ENCODE measurements at places on chromosomes 4 and X. TPM values are rescaled to one million over a fixed set of nuclear protein-coding genes. Genes with fewer than 3 reads are reported as not detected.
A peak's percentile ranks its signal among the peaks of the same experiment; 100 is the strongest.

DNA sequence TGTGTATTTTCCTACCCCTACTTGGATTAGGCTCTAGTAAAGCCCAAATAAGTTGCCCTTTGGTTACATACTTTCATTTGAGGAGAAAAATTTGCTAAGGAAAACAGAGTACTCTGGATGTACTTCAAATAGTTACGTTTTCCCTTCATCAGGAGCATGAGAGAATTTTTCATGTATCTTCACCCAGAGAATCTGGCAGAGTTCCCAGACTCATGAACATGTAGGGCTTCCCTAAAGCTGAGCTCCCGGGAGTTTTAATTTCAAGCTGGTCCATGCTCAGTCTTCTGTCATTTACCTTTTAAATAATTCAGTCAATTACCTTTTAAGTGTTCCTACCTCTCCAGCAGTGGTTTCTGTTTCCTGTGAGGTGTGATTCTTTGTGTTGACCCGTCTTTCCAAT, 367.5 kb upstream of the GRID2 start:
- DNase-seq: no peak

GRCh38 chrX:46710927-46711623, 47.8 kb downstream of the SLC9A7 start:
- peak; percentile 24 for DNase-seq

GRCh38 chrX:139862208-139862607, 70.6 kb downstream of the ATP11C start:
- DNase-seq: peak; percentile 6

GRCh38 chr4:24924309-24924781, 11.5 kb upstream of the CCDC149 start:
- DNase-seq: no peak

GRCh38 chr4:146245246-146245645, 30.9 kb downstream of the REELD1 start:
- DNase-seq: no peak

DNA sequence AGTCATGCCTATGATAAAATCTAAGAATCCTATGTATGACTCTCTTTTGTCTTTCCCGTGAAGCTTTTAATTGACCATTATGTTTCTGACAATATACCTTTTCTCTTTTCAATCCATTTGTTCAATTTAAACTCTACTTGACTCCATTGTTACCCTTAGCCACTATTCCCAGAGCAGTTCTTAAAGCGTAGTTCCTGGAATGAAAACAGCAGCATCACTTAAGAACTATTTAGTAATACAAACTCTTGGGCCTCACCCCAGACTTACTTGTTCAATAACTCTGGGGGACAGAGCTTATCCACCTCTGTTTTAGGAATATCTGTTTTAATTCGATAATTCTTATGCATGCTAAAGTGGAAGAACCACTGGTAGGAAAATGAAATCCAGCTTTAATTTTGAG, 358.4 kb downstream of the PRR32 start:
- DNase-seq: no peak

GRCh38 chr4:184669251-184669650, 19.7 kb downstream of the PRIMPOL start:
- DNase-seq: no peak

DNA sequence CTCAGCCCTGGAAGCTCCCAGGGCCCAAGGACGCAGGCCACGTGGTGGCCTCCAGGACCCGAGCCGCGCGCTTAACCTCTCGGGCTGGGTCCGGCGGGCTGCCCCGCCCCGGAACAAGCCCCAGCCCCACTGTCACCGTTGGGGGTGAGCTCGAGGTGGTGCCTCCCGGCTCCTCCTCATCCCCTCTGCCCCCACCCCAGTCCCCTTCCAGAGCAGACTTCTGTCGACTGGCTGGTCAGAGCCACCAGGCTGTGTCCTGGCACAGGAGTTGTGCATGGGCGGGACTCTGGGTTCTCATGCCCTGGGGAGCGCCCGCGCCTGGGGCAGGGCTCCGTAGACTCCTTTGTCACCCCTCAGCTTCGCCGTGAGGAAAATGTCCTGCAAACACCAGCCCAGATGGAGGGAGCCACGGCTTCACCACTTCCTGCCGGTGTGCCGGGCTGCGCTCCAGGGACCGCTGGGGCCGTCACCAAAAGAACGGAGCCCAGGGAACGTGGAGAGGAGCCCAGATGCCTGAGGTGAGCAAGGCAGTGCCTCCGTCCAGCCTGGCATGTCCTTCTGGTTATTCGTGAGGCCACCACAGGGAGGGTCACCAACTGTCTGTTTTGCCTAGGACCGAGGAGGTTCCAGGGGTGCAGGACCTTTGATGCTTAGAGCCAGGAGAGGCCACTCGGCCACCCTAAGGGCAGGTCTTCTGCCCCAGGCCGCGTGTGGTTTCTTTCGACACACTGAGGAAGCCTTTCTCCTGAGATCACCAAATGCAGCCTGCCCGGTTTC, 7.1 kb upstream of the RGS12 start:
- no peak for DNase-seq

DNA sequence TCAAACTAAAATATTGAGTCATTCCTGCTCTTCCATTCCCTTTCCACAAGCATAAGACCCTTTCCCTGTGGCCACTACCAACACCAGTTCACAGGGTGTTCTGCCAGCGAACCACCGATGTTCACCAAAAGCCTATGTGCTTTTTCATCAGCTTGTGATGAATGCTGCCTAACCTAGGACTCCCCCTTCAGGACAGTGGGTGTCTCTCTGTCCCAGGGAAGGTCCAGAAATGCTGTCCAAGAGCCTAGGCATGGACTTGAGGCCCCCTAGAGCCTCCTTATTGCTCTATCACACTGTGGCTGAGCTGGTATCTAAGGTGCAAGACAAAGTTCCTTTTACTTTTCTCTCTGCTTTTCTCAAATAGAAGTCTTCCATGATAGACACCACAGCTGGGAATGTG, 1015.6 kb downstream of the PCDH19 start:
- no peak for DNase-seq

DNA sequence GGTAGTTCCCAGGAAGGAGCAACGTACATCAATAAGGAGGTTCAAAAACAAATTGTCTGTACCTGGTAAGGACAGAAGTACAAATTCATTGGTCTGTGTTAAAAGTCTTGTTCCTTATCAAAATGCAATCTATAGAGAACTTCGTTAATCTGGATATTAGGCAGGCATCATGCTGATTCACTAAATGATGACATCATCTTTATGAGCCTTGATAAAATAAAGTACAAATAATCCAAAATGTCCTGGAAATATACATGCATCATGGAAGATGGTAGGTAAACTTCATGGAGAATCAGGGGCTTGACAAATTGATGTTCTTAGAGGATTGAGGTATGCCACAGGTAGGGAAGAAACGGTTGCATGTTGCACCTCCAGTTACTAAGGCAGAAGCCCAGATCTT, 433.9 kb downstream of the TRIML1 start:
- no peak for DNase-seq

- no peak for DNase-seq
Measured at GRCh38 chr4:35238793-35239192, 1005.5 kb downstream of the ARAP2 start.

DNA sequence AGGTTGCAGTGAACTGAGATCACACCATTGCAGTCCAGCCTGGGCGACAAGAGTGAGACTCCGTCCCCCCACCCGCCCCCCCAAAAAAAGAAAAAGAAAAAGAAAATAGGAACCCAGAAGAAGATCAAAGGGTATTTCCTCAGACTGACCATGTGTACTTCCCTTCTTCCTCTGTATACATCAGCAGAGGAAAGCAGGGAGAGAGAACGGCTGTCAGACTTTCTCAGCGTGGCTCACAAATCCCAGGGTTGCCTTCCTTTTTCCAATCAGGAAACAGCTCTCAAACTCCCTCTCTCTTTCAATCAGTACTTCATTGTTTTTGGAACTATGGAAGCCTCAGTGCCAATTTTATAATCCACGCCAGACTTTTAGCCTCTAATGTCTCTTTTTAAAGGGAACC, 59.1 kb downstream of the CHRNA9 start:
- DNase-seq: no peak

GRCh38 chr4:40114206-40114605, 57.6 kb downstream of the N4BP2 start:
- no peak for DNase-seq

- no peak for DNase-seq
Measured at GRCh38 chrX:118156953-118157608, 40.5 kb upstream of the KLHL13 start.

DNA sequence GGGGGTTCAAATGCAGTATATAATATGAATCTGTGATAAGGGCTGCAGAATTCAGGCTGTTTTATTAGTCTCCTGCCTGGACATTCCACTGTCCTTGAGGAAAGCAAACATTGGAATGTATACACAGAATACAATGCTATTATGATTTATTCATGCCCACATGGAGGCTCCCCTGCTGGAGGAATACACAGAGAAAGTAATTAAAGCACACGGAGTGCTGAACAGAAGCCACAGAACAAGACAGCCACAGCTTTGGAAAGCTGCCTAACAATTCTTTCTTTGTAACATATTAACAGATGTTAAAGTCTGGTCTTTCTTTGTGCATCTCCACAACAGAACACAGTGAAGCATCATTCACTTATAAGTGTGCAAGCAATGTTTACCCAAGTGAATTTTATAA, 155.8 kb downstream of the ARAP2 start:
- no peak for DNase-seq

DNA sequence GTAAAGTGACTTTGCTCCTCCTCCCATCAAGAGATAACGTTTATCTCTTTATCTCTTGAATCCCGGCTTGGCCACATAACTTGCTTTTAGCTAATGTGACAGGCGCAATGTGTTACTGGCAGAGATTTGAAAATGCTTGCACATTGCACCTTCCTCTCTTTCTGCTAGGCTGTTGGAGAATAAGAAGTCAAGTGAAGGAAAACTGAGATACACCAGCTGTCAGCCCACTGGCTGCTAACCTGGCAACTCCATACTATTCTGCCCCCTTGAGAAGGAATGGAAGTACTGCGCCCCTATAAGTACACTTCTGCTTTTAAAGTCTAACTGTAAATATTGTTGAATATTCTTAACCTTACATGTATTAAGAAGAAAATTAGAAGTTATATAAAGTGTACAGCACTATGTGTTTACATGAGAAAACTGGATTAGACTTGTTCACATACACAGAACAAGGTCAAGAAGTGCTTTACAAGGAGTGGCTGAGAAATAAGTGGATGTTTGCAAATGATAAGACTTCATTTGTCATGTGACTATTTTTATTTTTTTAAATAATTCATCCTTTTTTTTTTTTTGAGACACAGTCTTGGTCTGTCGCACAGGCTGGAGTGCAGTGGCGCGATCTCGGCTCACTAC, 424.5 kb upstream of the CTSO start:
- no peak for DNase-seq

GRCh38 chrX:153818571-153819383, 11.6 kb downstream of the PDZD4 start:
- DNase-seq: peak; percentile 71

GRCh38 chr4:154642373-154643009, 30.0 kb upstream of the FGG start:
- DNase-seq: no peak

GRCh38 chr4:157072002-157072401, 3.9 kb upstream of the GLRB start:
- DNase-seq: no peak

- DNase-seq: peak; percentile 39
Measured at GRCh38 chr4:94452476-94453371, 982 bp downstream of the PDLIM5 start.

- no peak for DNase-seq
Measured at GRCh38 chr4:169024762-169025161, 14.7 kb upstream of the CBR4 start.

DNA sequence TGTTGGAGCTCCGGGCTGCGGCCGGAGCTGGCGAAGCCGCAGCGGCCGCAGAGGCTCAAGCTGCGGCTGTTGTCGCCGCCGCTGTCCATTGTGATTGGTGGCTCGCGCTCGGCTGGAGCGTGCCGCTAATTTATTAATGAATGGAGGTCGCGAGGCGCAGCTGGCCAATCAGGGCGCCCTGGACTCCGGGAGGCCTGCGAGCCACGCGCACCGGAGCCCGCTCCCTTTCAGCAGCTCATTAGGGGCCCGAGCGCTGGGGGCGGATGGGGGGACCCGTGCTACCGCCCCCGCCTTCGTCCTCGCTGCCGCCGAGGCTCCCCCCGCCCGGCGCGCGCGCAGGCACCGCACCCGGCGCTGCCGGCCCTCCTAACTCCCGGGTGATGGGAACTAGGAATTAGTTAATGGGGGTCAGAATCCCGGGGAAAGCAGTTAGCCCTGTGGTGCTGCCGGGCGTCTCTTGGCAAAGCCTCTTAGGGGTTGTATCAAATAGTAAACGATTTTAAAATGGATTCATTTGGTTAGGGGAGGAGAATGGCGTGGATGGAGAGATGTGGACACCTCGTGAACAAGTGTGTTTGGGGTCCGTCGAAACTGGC, 589 bp upstream of the NEUROG2 start:
- peak; percentile 16 for DNase-seq

- DNase-seq: no peak
Measured at GRCh38 chrX:129461801-129462456, 61.4 kb downstream of the SMARCA1 start.

DNA sequence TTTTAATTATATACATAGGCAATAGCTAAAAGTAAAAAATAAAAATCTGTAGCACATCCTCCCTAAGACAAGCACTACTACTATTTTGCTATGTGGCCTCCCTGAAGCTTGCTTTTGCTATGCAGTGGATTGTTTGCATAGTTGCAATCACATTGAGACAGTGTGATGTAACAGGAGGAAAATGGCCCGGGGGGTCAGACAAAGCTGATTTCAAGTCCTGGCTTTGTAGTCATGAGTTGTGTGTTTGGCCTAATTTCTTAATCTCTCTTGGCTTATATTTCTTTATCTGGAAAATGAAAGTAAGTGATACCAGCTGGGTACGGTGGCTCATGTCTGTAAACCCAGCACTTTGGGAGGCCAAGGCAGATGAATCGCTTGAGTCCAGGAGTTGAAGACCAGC, 166.6 kb downstream of the LHFPL1 start:
- no peak for DNase-seq

- no peak for DNase-seq
Measured at GRCh38 chr4:94577136-94577535, 125.4 kb downstream of the PDLIM5 start.

- no peak for DNase-seq
Measured at GRCh38 chr4:178917756-178918155, 1475.5 kb upstream of the AGA start.

GRCh38 chrX:136228839-136229207, 22.4 kb downstream of the MAP7D3 start:
- no peak for DNase-seq

- no peak for DNase-seq
Measured at GRCh38 chrX:25019707-25020390, 4.1 kb upstream of the ARX start.

The AWAT2 gene
- not detected for total RNA-seq

The PRSS12 gene
- total RNA-seq: not detected

The TKTL2 gene
- total RNA-seq: not detected

The PDZD4 gene
- 2.4 TPM for total RNA-seq

The USP26 gene
- not detected for total RNA-seq

The PRDM8 gene
- total RNA-seq: 1.4 TPM

The TREX2 gene
- total RNA-seq: 1.1 TPM

The PRRG3 gene
- total RNA-seq: not detected

The EXOC1L gene
- total RNA-seq: not detected

The USP17L27 gene
- total RNA-seq: not detected

The ACE2 gene
- total RNA-seq: not detected

The VMA21 gene
- total RNA-seq: 43.0 TPM

The AGTR2 gene
- total RNA-seq: not detected

The CT45A1 gene
- not detected for total RNA-seq

The HHIP gene
- total RNA-seq: not detected
